NCI-H526 (cell line): ENCODE measurements at places on chromosomes 11 and 22.

GRCh38 chr11:75868990-75869389 lies 54.0 kb downstream of the UVRAG start:
- DNase-seq, result no peak

GRCh38 chr11:90798769-90799168 lies 575.9 kb upstream of the CHORDC1 start:
- DNase-seq, result no peak

GRCh38 chr11:126630488-126630887 lies 275.0 kb downstream of the ST3GAL4 start:
- DNase-seq, result no peak

DNA sequence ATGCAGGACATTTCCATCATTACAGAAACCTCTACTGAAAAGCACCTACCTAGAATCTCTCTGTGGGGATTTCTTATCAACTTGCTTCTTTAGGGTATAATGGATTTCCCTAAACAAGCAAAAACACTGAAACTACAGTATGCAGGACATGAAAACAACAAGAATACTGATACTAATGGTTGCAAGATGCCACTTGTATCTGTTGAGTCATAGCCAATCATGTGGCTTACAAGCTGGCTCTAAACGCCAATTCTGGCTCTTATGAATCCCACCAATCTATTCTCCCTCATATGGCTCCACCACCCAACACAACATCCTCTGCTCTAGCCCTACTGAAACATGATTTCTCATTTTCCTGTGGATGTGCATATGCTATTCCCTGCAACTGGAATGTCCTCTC lies 22.6 kb downstream of the TENM4 start:
- DNase-seq, result no peak

DNA sequence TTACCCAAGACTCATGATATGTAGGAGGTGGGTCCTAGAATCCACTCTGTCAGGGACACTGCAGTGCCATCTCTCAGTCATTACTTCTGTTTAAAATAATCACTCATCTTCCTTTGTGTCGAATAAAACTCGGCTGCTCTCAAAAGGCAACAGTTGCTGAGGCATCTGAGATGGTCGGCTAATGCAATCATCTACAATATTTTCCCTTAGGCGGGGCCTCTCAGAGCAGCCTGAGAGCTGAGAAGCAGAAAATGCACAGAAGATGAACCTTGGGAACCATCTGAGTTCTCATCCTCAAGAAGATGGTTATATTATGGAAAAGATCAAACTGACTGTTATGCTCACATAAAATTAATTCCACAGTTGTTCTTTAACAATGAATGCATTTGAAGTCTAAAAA lies 1518.2 kb upstream of the TENM4 start:
- DNase-seq, result no peak

- no peak for DNase-seq
These were observed 48.8 kb downstream of the STIM1 start for GRCh38 chr11:3904228-3904627.

GRCh38 chr11:13098616-13099289 lies 89.6 kb downstream of the RASSF10 start:
- no peak for DNase-seq

DNA sequence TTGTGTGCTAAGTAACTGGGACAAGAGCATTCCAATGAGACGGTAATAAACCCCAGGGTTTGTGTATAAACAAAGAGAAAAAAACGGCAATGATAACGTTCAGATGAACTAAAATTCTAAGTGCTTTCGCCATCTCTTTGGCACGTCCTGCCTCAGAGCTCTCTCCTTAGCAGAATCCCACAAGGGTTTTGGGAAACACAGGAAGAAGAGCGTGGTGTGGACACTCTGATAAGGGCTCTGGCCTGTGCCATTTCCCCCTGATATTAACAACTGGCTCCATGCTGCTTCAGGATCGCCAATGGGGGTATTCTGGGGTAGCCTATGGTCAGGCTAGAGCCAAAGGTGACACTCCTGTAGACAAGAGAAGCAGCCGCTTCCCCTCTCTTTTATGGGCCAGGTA lies 18.4 kb downstream of the ABCC8 start:
- DNase-seq, result no peak

DNA sequence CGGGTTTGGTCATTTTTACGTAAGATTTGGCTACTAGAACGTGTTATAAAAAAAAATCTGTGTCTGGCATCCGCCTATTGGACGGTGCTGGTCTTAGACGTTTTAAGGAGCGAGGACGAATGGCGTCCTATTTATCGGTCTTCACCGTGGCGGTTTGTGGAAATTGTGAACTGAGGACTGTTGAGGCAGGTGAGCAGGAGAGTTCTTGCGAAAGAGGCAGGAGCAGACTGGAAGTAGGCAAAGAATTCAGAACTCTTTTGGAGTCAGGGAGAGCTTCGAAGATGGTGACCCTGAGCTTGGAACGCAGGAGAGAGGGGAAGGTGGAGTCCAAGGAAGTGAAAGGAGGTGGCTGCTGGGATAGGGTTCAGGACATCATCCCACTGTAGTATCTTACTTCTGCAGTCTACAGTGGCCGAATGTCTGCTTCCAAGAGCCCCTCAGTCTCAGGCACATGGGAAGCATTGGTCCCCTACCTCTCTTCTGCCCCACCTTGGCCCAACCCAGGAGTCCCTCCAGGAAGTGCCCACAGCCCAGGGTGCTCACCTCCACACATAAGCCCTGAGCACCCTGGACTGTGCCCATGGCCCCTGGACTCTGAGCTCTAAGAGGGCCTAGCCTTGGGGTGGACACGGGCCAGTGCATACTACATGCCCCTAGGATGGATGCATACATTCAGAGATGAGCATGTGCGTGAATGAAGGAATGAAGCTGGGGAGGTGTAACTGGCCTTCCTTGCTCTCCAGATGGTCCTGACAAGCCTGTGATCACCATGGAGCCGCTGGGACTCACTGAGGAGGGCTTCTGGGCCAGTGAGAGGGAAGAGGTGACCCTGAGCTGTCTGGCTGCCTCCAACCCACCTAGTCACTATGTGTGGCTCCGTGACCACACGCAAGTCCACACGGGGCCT lies 3.7 kb downstream of the VSIG10L2 start:
- DNase-seq, result no peak

DNA sequence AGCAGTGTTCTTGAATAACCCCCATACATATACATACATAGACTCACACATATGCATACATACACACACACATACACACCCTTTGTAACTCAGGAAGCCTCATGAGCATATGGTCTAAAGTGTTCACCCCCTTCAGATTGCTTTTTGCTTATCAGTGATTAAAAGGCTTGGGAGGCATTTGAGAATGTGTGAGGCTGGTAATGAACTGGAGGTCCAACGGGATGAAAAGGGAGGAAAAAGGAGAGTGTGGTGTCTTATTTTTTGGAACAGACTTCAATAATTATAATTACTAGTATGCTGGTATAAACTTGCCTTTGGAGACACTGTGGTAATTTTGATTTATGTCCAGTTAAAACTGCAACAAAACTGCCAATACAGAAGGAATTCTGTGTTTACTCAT lies 124.5 kb downstream of the UVRAG start:
- no peak for DNase-seq

DNA sequence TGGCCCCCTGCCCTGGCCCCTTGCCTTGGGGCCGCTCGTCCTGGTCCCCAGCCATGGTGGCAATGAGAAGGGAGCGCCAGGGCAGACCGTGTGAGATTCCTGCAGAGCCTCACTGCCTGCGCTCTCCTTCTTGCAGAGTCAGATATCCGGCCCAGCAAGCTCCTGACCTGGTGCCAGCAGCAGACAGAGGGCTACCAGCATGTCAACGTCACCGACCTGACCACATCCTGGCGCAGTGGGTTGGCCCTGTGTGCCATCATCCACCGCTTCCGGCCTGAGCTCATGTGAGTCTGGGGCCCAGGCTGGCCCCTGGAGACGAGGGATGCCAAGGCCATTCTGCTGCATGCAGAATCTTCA lies 114.1 kb downstream of the MICAL2 start:
- no peak for DNase-seq

DNA sequence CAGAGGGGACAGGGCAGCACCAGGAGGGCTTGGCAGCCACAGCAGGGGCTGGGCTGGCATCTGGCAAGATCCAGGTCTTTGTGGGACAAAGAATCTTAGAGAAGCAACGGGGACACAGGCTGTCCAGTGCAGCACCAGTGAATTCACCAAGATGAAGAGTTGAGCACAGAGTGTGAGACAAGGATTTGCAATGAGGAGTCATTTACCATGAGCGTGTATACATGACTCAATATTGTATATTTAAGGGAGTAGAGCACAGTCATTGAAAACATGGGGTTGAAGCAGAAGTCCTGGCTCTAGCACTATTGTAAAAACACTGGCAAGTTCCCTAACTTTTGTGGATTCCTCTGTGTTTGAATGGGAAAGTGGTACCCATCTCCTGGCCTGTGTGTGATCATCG lies 3.5 kb downstream of the APOL1 start:
- no peak for DNase-seq

GRCh38 chr22:25077964-25078363 lies 121.7 kb upstream of the CRYBB3 start:
- no peak for DNase-seq

- no peak for DNase-seq
These were observed 47.4 kb upstream of the SEPTIN5 start for GRCh38 chr22:19666673-19667593.

- no peak for DNase-seq
These were observed 62.6 kb upstream of the WNT7B start for GRCh38 chr22:46039535-46039934.

GRCh38 chr22:29344137-29344536 lies 28.6 kb upstream of the RASL10A start:
- no peak for DNase-seq

DNA sequence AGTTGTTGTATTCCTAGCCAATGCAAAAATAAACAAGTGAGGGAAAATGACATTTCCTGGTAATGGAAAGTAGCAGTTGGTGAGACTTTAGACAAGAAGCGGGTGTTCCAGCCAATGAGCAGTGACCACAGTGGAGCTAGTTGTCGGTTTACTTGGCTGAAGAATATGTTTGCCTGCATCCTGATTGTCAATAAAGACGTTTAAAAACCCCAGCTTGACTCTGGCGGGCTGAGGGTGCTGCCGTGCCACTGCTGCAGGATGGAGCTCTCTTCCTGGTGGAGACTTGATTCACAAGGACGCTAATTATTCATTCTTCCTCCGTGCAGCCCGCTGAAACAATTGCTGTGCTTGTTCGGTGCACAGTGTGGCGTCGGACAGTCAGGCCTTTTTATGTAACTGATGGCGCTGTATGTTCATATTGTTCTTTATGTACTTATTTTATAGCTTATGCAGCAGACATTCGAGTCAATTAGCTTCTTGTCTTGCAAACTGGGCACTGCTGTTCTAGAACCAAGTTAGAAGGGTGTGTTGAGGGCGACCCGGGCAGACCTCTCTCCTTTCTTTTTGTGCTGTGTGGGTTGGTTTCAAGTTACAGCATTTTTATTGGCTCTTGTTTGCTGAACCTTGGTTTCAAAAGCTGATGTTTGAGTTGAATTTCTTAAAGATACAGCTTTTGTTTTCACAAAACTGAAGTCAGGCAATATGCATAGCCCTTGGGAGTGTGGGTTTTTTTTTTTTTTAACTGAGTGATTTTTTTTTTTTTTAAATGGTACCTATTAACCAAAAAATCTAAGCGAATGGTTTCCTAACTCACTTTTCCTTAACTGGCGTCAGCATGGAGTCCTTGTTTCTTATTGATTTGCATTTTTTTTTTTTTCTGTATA lies 153.9 kb downstream of the TEAD1 start:
- DNase-seq, result peak; percentile 92

- DNase-seq, result no peak
These were observed 48.4 kb downstream of the DDX10 start for GRCh38 chr11:108713076-108713790.

DNA sequence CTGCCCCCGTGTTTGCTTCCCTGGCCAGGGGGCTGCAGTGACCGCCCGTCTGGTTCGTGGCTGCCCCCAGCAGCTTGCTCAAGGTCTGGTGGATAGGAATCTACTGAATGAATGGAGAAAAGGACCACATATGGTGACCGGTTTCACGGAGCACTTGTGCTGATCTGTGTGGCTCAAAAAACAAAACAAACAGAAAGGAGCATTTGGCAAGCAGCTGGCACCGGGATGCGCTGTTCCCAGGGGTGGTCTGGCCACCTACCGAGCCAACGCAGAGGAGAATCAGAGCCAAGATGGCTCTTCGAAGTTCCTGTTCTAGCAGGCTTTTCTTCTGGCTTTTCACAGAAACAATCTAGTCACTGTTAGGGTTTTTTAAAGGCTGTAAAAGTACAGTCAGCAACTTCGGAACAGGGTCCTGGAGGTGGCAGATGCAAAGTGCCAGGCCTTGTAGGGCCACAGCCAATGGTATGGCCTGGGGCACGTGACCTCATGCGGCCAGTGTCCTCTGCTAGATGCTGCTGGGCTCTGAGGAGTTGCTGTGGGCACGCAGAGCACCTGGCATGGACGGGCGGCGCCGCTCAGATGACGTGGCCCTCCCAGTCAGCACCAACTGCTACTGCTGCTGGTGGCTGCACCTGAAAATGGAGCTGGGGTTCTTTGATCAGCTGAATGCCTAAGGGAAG lies 27.3 kb upstream of the PACSIN2 start:
- DNase-seq, result no peak

GRCh38 chr11:134637091-134638015 lies 225.3 kb upstream of the B3GAT1 start:
- no peak for DNase-seq

GRCh38 chr22:49811020-49811791 lies 16.5 kb downstream of the BRD1 start:
- DNase-seq, result no peak

DNA sequence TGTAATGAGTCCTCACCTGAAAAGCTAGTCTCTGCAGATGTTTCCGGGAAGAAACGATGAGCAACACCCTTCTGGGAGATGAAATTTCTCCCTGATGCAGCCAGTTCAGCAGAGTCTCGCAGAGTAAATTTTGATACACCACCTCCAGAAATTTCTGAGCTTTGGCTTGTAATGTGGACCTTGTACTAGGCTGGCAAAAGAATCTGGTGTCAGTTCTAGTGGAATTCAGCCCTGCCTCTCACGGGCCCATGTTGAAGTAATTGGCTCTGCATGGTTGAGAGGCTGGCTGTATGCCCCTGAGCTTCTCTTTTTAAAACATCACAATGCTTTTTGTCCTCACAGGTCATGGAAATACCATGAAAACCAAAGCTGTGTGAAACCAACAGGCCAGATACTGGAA lies at the start of gene GLYAT:
Gene GLYAT, minus strand, starts transcription at position 125 of the 400 bp plus-strand sequence. CDS start 7,447 bp downstream, outside the sequence.
- no peak for DNase-seq

DNA sequence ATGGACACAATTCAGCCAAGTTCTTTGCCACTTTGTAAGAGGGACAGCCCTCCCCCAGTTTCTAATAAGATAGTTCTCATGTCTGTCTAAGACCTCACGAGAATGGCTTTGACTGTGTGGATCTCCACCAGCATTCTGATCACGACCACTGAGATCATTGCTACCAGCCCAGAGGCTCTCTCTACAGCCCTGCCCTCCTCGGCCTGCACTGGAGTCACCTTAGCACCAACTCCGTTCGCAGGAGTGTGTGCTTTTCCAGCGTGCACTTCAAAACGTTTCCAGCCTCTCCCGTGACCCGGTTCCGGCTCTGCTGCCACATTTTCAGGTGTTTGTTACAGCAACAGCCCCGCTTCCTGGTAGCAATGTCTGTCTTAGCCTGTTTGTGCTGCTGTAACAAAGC lies 26.2 kb downstream of the TSPAN32 start:
- DNase-seq, result no peak
